ENCODE measurements at places on chromosomes 13 and 19. TPM values are rescaled to one million over a fixed set of nuclear protein-coding genes. Genes with fewer than 3 reads are reported as not detected.
A peak's percentile ranks its signal among the peaks of the same experiment; 100 is the strongest.

GRCh38 chr19:11138601-11139300 is 16.8 kb downstream of the SPC24 start:
- DNase-seq, result peak; percentile 77

DNA sequence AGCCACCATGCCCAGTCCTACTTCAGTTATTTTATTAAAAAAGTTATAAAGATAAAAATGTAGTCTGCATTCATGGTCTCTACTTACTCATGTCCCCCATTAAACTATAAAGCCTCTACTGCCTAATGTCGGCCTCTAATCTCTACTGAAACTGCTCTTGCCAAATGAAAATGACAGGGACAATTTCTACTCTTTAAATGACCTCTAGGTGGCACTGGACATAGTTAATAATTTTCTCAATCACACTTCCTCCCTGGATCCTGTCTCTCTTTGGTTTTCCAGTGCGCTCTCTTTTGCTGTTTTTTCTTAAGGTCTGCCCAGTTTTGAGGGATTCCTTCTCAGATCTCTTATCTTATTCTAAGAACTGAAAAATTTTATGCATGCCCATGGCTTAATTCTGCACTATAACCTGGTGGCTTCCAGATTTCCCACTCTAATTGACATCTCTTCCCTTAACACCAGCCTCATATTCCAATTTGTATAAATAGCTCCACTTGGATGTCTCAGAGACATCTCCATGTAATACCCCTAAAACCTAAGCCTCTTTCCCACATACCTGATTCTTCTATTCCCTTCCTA is 54.3 kb downstream of the MTMR6 start:
- DNase-seq, result peak; percentile 21

DNA sequence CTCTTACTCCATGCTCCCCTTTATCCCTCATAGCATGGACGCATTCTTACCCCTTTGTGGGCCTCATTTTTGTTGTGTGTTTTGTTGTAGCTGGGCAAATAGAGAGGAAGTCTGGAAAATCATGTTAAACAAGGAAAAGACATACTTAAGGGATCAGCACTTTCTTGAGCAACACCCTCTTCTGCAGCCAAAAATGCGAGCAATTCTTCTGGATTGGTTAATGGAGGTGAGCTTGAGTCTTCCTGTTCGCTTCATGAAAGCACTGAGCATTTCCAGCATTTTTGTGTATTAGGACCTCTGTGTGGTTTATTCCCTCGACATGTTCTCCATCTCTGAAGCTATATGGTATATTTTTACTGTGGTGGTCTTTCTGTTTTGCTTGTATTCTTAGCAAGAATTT is 5.5 kb downstream of the CCNE1 start:
- no peak for DNase-seq

The PPP1R13L gene
- total RNA-seq, result 3.0 TPM

- peak; percentile 61 for DNase-seq
Measured at GRCh38 chr19:47228937-47229675, 1.9 kb downstream of the BBC3 start.

GRCh38 chr13:31775686-31776085 is 36.4 kb downstream of the RXFP2 start:
- no peak for DNase-seq

DNA sequence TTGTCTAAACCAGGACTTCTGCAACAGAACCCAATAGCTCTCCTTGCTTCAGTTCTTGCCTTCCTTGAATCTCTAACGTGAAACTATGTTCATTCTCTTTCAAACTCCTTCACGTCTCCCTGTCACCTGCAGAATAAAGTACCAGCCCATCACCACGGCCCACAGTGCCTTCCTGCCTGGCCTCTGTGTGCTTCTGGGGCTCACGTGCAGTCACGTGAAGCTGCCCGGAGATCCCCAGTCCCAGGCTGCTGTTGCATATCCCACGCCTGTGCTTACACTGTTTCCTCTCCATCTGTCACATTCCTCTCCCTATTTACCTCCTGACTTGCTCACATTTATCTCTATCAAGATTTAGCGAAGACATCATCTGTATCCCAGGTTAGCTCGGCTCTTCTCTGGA is 102.8 kb downstream of the STARD13 start:
- DNase-seq, result no peak

The CERS1 gene
- 0.90 TPM for total RNA-seq

The SIAH3 gene
- not detected for total RNA-seq

The KLK4 gene
- total RNA-seq, result not detected

DNA sequence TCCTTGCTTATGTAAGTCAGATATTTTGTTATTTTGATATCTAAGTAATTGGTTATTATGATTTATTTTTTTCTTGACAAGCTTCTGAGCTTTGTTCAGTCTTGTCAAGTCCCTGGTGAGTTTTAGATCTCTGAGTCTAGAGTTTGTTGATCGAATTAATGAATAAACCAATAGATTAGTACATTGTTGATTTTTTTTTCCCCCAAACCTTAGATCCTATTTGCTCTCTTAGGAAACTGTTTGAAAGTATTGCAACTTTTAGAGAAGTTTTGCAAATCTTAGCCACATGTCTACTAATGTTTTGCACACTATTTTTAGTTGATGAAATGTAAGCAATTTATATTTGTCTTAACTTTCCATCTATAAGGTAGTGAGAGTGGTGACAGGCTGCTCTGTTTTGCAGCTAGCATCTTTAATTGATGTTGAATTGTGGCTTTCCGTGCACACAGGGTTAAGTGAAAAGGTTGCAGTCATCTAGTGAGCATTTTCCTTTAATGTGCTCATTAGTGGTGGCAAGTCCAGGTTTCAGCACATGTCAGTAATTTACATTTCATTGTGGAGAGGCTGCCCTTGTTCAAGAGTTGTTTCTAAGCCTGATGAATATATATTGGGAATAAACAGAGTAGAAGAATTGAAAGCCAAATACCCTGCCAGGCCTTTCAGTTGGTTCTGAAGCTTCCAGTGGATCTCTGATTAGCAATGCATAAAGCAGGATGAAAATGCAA is 86.3 kb downstream of the PCCA start:
- DNase-seq, result no peak

GRCh38 chr13:111372651-111373425 is 52.4 kb downstream of the TEX29 start:
- DNase-seq, result no peak

The RASGRP4 gene
- not detected for total RNA-seq

GRCh38 chr19:35609851-35610353 is 2.6 kb upstream of the HAUS5 start:
- DNase-seq, result no peak

DNA sequence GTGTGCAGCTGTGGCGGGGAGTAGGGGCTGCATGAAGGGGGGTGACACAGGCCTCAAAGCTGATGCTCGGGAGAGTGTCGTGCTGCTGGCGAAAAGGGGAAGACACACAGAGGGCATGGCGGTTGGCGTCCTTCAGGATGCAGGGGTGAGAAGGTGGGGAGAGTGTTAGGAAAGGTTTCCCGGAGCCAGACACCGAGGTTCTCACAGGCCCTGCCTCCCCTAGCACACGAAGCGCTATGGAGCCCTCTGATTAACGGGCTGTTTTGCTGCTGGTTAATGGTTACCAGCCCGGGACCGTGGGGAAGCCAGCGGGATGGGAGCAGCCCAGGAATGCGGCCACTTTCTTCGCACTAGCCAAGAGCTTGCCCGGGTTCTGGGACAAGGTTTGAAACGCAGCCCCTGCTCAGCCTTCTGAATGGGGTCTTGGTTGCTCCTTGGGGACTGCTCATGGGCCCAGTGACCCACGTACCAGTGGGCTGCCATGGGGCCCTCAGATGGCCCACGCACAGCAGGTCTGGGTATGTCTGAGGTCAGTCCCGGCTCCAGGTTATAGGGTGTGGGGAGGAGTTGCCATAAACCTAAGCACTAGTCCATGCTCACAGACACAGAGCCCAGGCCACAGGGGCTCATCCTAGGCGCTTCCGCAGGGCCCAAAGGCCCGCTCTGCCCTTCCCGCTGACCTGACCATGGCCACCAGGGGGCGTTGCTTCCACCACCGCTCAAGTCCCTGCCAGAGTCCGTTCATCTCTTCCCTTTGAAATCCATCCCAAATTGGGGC is 31.3 kb upstream of the ISYNA1 start:
- DNase-seq, result peak; percentile 66

DNA sequence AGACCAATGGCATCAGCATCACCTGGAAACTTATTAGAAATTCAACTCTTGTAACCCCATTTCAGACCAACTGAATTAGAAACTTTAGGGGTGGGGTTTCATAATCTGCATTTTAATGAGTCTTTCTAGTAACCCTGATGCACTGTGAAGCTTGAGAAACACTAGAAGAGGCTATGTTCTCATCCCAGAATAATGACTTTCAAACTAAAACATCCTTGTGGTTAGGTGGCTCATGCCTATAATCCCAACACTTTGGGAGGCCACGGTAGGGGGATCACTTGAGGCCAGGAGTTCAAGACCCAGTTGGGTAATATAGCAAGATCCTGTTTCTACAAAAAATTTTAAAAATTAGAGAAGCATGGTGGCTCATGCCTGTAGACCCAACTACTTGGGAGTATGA is 402.4 kb downstream of the DLEU7 start:
- peak; percentile 33 for DNase-seq

GRCh38 chr19:38020311-38020710 is 113.3 kb downstream of the SIPA1L3 start:
- DNase-seq, result no peak

The ODAD3 gene
- total RNA-seq, result under 0.01 TPM

- DNase-seq, result no peak
Measured at GRCh38 chr13:103517066-103517767, 451.0 kb upstream of the SLC10A2 start.

The ZNF284 gene
- 5.0 TPM for total RNA-seq

The COL4A2 gene
- 97.5 TPM for total RNA-seq

GRCh38 chr19:19597809-19598306 is 20.6 kb downstream of the PBX4 start:
- no peak for DNase-seq

DNA sequence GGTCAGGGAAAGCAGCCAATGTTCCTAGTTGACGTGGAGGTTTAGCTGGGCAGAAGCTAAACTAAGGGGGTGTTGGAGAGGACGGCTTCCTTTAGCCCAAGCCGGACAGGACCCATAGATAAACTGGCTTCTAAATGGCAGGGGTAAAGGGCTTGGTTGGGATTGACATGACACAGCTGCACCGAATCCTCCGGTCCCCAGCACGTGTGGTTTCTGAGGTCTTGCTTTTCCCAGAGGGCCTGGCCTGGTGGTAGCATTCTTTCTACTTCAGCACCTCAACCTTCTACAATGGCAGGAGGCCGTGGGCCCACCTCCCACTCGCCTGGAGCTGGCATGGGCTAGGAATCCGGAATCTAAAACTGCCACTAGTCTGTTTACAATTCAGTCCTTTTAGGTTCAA is 163.0 kb downstream of the FGF9 start:
- DNase-seq, result no peak

DNA sequence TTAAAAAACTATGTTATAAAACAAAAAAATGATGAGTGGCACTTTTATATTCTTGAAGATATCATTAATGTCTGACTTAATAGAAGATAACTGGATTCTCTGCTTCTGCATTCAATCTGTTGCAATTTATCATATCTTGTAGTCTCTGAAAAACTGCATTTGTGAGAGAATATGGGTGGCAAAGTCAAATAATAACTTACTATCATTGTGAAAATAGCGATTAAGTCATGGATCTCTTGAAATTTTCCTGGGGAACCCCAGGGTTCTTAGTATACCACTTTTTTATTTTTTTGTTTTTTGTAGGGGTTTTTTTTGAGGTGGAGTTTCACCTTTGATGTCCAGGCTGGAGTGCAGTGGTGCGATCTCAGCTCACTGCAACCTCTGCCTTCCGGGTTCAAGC is 127.1 kb downstream of the STOML3 start:
- no peak for DNase-seq

GRCh38 chr13:103898481-103898880 is 832.3 kb upstream of the SLC10A2 start:
- DNase-seq, result no peak

- no peak for DNase-seq
Measured at GRCh38 chr13:101795025-101795424, 342.6 kb downstream of the ITGBL1 start.

DNA sequence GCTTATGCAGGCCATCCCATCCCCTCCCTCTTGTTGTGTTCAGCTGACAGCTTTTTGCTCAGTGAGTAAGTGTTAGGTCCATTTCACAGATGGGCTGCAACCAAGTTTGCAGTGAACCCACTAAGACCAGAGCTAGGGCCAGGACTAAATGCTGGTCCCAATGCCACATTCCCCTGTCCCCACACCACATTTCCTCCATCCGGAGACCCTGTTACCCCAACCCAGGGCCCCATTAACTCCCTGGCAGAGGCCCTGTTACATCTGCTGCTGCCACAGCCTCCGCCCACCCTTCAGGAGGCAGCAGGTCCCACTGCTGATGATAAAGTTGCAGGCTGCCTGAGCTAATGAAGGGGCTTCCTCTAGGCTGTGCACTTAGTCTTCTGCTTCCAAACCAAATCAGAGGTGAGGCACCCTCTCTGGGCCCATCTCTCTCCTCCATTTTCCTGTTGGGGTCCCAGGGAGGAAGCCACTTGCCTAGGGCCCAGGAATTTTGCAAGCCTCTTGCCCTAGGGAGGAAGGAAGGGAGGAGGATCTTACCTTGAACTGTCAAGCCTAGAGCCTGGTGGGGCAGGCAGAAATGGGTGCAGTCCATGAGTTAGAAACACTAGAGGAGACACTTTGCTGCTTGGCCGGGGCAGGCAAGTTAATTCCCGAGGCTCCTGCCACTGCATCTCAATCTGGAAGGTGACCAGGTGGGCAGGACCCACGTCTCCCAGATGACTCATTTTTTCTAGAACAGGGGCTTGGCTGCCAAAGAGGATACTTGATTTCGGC is 3.4 kb upstream of the USF2 start:
- DNase-seq, result no peak

DNA sequence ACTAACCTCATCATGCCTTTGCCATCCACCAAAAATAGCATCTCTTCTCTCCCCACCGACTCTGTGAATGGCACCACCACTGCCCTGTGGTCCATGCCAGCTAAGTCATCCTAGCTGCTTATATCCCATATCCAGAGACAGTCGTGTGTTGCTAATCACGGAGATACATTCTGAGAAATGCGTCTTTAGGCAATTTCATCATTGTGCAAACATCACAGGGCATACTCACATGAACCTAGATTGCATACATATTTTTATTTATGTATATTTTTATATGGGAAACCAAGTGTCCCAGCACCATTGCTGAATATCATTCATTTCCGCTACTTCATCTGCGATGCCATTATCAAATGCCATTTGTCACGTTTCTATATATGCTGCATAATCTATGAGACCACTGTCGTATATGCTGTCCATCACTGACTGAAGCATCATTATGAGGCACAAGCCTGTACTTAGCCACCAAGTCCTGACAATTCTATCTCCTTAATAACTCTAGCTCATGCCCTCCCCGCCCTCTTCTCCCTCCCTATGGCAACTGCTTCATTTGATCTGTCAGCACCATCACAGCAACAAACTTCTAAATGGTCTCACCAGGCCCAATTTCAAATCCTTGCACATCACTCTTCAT is 104.2 kb downstream of the HSPH1 start:
- DNase-seq, result no peak

- DNase-seq, result no peak
Measured at GRCh38 chr13:51906581-51906980, 44.8 kb downstream of the CCDC70 start.

DNA sequence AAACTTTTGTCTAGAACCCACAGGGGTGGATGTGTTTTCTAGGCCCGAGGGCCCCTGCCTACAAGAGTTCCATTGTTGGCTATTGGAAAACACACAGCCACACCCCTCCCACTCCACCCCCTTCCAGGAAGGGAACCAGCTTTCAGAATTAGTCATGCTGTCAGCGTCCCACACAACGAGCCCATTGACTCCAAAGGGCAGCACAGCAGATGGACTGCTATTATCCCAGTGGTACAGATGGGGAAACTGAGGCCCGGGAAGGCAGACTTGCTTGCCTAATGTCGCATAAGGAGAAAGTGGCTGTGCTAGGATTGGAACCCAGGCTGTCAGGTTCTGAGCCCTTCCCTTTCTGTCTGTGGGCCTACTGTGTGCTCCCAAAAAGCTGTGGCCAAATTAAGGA is 8.1 kb upstream of the FXYD3 start:
- no peak for DNase-seq

Data from IMR-90 (cell line).